ENCODE measurements at places on chromosomes 6 and 20. TPM values are rescaled to one million over a fixed set of nuclear protein-coding genes. Genes with fewer than 3 reads are reported as not detected.

IL17A gene
- total RNA-seq: not detected

ZNF391 gene
- total RNA-seq: 6.0 TPM

DNA sequence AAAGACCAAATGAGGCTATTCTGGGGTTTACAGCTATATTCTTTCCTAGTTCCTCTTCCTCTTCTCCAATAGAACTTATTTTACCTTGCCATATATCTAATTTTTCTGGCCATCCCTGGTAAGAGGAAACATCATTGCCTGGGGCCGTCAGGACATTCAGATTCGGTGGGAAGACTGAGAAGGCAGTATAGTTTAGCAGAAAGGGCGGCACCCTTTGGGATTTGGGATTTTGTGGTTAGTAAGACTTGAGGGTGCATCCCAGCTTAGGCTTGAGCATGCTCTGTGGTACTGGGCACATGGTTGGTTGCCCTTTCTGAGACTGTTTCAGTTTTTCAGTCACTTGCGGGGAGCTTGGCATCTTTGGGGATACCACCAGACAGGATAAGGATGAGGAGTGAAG, 21.1 kb downstream of the SCUBE3 start:
- no peak for DNase-seq

DNA sequence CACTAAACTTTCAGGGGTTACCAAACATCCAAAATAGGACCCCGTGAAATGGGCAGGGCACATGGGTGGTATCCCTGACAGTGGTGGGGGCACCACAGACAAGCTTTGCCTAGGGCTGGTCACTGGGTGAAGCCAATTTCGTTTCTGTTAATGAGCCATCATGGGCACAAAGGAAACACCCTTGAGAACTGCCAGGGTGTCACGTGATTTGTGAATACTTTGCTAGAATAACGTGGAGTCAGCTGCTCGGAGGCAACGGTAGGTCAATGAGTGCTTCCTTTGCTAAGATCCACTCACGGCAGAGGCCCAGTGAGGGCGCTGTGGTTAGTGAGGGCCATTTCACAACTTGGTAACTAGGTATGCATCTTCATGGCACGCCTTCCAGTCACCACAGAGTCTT, 87.7 kb upstream of the AGPAT4 start:
- DNase-seq: no peak

CGA gene
- not detected for total RNA-seq

DNA sequence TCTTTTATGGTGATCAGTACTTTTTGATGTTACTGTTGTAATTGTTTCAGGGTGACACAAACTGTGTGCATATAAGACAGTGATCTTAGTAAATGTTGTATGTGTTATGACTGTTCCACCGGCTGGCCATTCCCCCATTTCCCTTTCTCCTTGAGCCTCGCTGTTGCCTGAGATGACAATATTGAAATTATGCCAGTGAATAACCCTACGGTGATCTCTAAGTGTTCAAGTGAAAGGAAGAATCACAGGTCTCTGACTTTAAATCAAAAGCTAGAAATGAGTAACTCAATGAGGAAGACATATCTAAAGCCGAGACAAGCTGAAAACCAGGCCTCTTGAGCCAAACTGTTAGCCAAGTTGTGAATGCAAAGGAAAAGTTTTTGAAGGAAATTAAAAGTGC, 32.3 kb downstream of the TULP4 start:
- DNase-seq: no peak

AVP gene
- total RNA-seq: not detected

RAB23 gene
- 18.1 TPM for total RNA-seq

GRCh38 chr6:40719671-40720374, 132.7 kb upstream of the LRFN2 start:
- DNase-seq: no peak

DNA sequence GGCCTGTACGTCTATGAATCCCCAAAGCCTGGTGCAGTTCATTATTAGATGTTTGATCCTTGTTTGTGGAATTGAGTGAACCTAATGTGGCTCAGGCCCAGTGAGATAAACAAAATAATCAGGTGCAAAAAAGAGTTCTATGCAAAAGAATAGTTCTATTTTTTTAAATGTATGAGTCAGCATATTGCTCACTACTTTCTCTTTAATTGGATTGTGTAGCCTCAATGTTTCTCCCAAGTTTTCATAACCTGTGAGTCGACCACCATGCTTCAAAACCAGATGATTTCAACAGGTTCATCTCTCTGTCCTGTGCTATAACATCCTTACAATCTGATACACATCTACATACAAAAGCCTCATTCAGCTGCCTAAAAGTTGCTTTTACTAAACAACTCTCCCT, 116.5 kb upstream of the HDAC2 start:
- DNase-seq: no peak

PXMP4 gene
- 5.2 TPM for total RNA-seq

DNA sequence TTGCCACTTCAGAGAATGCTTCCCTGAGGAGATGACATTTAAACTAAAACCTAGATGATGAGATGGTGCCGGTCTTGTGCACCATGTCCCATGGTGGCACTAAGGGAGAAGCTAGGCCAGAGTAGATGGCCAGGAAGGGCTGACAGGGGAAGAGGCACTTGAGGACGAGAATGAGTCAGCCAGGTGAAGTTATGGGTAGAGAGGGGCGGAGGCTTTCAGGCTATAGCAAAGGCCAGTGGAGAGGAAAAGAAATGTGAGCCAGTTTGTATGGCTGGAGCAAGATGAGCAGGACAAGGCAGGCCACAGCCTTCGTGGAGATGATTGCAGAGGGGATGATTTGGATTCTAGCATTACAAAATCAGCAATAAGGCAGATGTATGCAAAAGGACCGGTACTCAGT, 44.7 kb upstream of the ADGRF4 start:
- no peak for DNase-seq

PGC gene
- not detected for total RNA-seq

DNA sequence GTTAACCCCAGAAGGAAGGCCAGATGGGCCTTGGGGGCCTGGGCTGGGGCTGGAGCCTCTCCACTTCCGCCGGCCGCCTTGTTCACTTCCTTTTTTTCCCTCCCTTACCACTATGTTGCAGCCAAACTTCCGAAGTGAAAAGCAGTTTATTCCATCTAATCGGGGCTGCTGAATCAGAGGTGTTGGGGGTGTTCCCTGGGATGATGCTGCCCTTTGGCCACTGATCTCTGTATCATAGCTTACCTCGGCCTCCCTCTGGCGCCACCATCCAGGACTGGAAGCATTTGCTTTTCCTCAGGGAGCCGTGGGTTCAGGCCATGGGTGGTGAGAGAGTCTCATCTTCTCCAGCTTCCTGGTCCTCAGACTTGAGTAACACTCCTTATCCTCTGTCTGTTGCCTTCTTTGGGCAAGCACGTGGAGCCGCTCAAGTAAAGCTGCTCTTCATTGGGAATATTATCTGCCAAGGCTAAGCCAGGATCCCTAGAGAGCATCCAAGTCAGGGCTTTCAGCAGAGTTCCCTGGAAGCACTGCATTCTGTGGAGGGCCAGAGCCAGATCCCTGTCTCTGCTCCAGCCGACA, 39.6 kb downstream of the SLX4IP start:
- DNase-seq: no peak

DNA sequence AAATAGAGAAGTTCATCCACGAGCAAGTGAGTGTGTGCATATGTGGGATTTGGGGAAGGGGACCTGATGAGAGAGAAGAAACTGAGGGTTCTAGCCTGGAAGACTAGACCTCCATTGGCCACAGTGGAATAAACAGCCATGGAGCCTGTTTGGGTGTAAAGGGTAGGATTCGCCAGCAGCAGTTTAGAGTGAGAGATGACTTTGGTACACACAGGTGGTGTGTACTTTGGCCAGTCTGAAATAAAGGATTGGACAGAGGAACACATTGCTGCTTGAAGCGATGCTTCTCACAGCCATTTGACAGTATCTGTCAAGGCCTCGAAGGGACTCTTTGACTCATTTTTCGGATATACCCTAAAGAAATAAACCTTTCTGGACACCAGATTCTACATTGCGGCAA, 29.2 kb downstream of the PLEKHG1 start:
- no peak for DNase-seq

DNA sequence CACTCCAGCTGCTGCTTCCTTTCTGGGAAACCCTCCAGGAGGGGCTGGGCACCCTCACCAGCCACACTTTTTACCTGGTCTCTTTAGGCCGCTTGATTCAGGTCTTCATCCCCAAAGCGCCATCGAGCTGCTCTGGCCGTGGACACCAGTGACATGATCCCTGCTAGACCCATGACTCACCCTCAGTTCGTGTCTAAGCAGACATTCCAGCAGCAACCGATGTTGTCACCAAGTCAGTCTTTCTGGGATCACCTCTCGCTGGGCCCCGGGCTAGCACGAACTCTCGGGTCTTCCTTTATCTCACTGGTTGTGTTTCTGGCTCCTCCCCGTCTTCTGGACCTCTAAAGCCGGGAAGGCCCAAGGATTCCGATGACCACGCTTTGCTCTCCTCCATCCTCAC, 43.0 kb upstream of the GPR31 start:
- no peak for DNase-seq

GRCh38 chr6:25017932-25018567, 82.3 kb upstream of the RIPOR2 start:
- no peak for DNase-seq

NT5DC1 gene
- 30.4 TPM for total RNA-seq

DNA sequence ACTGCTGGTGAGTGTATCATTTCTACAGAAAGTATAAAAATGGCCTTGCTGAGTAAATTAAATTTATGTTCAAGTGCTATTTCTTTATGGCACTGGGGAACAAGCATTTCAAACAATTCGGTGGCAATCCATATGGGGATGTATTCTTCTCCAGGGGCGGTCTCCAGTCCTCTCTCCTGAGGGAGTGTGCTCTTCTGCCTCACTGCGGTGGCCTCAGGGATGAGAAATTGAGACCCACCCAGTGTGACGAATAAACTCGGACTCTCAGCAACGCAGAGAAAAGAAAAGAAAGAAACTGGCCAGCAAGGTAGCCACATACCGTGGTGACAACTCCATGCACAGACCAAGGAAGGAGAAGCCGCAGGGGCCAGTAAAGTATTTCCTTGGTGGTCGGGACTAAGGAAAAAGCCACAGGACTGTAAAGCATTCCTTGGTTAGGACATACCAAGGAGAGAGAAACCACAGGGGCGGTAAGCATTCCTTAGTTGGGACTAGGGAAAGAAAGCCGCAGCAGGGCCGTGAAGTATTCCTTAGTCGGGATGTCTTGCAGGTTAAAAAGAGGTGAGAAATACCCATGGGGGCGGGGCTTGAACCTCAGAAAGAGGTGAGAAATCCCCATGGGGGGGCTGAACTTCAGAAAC, 13.6 kb upstream of the GOPC start:
- no peak for DNase-seq

All from ovary (tissue), 10 donors.